ENCODE measurements at places on chromosomes 13 and 19.

DNA sequence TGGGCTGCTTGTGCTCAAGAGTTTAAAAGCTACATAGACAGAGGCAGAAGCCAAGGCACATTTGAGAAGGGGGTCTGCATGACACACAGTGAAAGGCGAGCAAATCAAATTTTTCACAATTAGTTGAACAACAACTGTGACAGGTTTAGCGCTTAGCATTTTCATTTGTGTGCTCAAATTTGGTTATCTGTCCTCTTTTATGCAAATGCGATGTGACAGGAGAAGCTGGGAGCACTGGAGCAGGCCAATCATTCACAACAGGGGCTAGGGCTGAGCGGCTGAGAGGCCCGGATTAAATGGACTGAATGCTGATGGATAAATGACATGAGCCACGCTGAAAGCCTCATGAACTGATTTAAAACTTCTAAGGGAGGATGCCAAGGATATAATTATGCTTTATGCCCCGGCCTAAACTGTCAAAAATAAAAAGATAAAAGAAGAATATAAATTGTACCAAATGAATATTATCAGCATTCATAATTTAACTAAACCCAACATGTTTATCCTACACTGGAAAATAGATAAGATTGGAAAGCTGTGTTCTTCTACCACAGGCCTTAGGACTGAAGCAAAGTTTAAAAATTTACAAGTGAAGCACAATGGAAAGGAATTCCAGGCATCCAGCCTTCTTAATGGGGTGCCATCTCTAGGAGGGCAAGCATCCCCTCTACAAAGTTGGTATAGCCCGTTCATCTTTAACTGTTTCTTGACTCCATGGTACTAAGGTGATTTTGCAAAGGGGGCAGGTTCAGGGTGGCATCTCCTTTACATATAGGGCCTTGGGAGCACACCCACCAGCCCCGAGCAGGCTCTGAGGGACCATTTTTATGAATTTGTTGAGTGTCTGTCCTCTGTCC, 117.9 kb downstream of the RBM26 start:
- DNase-seq: no peak

DNA sequence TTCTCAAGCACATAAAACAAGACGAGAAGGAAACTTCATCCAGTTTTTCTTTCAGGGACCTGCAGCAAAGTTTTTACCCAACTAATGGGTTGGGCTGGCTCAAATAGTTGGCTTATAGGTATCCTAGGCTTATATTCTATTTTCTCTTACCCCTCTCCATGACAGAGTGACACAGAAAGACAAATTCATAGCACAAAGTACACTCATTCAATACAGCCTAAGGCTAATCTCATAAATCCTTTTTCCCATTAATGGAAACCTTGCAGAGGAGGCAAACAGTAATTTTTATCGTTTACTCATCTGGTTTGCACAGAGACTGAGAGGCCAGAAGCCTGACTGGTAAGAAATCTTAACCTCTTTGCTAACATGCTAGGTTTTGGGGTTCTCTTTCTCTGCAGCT, 1589.9 kb downstream of the SLITRK1 start:
- no peak for DNase-seq

- no peak for DNase-seq
Measured at GRCh38 chr13:46181840-46182490, at the start of gene LCP1. TSS of gene LCP1 (minus strand) at chr13:46182177. CDS start at chr13:46159662, 22,515 bp downstream.

GRCh38 chr19:7869910-7870511, 4.2 kb downstream of the PRR36 start:
- no peak for DNase-seq

DNA sequence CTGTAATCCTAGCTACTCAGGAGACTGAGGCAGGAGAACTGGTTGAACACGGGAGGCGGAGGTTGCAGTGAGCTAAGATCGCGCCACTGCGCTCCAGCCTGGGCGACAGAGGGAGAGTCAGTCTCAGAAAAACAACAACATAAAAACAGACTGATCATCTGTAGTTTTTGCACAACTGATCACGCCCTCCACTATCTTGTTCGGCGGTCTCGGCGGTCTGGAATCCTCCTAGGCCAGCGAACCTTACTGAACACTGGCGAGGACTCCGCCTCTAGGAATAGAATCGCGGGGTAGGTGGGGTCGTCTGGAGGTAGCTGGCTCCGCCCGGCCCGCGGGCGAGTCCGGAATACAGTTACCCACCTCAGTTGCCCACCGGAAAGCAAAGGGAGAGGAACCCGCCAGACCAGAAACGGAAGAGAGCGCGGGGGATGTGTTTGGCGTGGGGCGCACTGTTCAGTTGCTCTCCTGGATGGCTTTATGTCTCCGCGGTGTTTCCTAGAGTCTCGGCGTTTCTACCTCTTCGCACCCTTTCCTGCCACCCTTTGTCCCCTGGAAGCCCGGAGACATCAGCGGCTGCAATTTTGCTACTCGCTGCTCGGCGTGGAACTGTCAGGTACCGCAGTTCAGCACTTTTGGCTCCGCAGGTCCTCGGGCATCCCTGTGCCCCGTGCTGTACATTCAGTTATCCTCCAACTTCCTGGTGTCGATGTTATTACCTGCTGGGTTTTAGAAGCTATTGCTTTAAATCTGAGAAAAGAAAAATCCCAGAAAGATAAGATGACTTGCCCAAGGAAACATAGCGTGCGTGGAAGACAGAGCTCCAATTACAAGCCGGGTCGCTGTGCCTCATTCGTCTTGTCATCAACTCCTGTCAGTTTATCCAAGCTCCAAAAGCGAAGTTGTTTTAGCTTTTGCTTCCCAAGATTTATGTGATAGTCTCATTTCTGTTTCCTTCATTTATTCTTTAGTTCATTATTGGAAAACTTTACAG, 24.9 kb upstream of the HNRNPA1L2 start:
- peak; percentile 74 for DNase-seq

DNA sequence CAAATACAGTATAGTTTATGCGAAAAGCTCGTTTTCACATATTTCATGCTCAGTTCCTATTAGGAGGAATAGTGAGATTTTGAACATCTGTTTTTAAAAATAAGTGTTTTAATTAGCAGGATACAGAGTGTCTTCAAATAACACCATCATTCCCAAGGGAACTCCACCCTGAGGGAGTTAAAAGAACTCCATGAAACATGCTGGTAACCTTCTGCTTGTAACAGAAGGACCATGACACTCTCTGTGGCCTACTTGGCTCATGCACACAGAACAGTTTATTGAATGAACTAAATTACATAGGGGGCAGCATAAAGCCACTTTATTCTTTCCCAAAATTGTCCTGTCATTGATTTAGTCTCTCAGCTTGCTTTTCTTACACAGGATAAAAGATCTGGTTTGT, 809.5 kb upstream of the SLITRK6 start:
- DNase-seq: no peak

DNA sequence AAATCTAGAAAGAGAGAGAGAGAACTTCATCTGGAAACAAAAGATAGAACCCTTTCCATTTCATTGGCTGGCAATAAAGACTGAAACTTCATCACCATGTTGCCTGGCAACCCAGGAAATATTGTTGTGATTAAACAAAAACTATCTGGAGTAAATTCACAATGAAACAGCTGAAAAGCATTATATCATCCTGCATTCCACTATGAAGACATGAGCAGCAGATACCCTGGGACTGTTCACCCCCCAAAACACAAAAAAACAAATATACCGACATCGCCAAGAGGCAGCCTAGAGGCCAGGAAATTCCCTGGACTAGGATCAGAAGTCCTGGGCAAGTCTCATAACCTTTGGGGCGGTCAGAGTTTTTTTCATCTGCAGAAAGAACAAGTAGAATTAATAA, 158.3 kb downstream of the FOXO1 start:
- DNase-seq: no peak

- no peak for DNase-seq
Measured at GRCh38 chr19:485077-485476, 11.2 kb upstream of the MADCAM1 start.

DNA sequence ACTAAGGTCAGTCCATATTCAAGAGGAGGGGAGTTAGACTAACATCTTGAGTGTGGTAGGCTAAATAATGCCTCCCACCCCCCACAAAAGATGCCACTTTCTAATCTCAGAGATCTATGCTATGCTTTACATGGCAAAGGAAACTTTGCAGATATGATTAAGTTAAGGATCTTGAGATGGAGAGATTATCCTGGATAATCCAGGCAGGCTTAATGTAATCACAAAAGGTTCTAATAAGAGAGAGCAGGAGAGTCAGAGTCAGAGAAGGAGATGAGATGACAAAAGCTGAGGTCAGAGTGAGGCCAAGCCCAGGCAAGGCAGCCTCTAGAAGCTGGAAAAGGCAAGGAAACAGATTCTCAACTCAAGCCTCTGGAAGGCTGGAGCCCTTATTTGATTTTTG, 1011.6 kb downstream of the PCDH9 start:
- no peak for DNase-seq

DNA sequence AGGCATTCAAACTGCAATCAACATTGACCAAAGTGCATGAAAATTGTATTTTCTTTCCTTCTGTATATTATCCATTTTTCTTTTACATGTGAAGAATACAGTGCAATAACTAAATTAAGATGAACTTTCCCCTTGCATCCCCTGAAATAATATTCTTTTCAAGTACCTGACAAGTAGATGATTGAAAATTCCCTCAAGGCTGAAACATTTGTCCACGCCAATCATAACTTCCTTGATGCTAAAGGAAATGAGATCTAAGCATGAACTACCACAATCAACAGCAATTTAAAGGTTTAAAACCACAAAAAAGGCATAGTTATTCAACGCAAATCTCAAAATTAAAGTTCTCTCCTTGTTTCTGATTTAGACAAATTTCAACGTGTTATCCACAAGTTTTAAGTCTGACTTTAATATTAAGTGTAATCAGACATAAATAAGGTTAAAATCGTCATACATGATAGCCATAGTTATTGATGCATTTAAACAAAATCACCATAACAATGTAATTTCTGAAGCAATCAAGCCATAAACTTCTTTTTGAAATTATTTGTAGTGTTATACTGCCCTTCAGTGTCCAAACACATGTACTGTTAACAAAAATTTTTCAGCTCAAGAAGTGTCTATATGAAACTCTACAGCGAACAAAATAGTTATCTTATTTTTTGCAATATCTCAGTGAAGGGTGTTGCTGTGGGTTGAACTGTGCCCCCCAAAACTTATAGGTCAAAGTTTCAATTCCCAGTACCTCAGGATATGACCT, 169.5 kb downstream of the DCLK1 start:
- no peak for DNase-seq

DNA sequence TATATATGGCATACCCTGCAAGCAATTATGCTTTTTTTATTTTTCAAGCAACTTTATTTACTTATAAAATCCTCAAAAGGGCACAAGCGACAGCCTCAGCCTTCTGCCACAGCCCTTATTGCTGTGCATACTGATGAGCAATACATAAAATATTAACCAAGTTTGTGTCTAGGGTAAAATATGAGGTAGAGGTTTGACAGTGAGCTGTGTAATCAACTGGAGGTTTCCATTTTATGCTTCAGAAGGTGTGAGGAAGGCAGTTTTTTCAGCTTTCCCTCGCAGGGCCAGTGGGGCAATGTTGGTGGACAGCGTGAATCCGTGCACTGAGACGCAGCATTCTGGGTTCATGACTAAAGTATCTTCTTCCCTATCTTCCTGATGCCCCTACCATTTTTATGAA, 310.4 kb downstream of the IRS2 start:
- DNase-seq: no peak

DNA sequence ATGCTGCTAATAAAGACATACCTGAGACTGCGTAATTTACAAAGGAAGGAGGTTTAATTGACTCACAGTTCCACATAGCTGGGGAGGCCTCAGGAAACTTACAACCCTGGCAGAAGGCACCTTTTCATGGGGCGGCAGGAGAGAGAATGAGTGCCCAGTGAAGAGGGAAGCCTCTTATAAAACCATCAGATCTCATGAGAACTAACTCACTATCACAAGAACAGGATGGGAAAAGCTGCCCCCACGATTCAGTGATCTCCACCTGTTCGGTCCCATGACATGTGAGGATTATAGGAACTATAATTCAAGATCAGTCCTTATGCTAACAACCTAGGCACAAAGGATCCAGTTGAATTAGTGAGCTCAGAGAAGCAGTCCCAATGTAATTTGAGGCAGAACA, 59.4 kb downstream of the GPC6 start:
- DNase-seq: no peak

DNA sequence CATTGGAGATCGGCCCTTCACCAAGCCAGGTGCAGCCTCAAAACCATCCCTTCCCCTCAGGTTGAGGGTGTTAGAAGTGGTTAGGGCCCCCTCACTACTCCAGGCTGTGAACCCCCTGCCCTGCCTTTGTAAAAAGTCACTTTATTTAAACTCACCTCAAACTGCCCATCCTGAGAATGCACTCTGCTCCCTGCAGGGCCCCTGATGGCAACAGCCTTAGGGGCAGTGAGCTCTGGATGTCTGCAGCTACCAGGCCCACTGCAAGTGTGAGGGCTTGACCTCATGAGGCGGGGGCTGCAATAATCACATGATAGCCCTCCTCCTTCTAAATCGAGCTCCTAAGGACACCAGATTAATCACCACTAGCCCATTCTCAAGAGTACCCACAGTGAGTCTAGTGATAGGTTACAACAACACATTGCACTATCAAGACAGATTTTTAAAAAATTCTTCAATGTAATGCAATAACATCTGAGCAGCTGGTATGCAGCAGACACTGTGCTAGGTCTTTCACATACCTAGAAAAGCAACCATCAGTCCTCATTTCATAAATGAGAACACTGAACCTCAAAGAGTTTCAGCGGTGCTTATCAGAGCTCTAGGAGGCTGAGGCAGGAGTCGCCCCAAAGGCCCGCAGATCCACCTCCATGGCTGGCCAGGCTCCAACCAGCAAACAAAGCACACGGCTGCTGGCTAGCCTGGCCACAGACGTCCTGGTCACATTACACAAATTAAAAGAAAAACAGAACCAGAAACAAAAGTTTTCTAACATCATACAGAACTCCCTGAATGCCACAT, 26.0 kb downstream of the SLC7A1 start:
- DNase-seq: no peak

- DNase-seq: no peak
Measured at GRCh38 chr19:23410155-23410554, 14.9 kb upstream of the ZNF91 start.

DNA sequence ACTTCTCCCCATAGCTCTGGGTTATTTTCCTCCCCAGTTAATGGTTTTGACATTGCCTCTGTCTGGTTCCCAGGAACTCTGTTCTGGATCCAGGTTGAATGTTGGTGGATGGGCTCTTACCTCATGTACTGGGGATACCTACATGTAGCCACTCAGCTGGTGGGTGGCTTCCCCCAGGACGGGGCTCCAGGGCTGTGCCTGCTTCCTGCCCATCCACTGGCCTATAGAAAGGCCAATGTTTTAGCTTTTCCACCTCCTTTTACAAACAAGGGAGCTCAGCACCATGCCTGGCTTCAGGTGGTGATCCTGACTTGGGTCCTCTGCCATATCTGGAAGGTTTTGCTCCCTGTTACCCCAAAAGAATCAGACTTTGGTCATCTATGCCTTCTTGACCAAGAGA, 120.2 kb downstream of the AKAP11 start:
- DNase-seq: no peak

GRCh38 chr13:110262082-110262436, 44.9 kb downstream of the COL4A1 start:
- no peak for DNase-seq

- DNase-seq: no peak
Measured at GRCh38 chr13:111908981-111909380, 158.0 kb upstream of the SOX1 start.

All from C1 segment of cervical spinal cord (tissue), 14 donors.